Renal cortex interstitium (tissue), 15 donors: ENCODE measurements at places on chromosomes 2 and 18. TPM values are rescaled to one million over a fixed set of nuclear protein-coding genes. Genes with fewer than 3 reads are reported as not detected.

Gene AKAIN1
- not detected for polyA plus RNA-seq

DNA sequence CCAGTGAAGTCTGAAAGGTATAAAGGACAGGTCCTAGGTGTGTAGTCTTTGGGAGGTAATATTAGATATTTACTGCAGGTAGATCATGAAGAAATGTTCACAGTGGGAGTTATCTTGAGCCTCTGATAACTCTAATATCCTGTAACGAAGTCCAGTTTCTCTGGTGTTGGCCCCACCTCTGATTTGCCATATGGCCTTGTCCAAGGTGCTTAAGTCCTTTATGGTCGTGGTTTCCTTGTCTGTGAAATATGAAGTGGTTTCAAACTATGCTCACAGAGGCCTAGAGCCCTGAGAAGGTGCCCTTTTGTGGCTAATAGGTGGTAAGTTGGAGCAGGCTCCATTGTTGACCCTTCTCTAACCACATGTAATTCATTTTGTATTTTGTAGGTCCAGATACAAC is 190.7 kb downstream of the ICOS start:
- DNase-seq = no peak

- no peak for DNase-seq
Observed at GRCh38 chr2:25787020-25787419, 91.3 kb downstream of the ASXL2 start.

DNA sequence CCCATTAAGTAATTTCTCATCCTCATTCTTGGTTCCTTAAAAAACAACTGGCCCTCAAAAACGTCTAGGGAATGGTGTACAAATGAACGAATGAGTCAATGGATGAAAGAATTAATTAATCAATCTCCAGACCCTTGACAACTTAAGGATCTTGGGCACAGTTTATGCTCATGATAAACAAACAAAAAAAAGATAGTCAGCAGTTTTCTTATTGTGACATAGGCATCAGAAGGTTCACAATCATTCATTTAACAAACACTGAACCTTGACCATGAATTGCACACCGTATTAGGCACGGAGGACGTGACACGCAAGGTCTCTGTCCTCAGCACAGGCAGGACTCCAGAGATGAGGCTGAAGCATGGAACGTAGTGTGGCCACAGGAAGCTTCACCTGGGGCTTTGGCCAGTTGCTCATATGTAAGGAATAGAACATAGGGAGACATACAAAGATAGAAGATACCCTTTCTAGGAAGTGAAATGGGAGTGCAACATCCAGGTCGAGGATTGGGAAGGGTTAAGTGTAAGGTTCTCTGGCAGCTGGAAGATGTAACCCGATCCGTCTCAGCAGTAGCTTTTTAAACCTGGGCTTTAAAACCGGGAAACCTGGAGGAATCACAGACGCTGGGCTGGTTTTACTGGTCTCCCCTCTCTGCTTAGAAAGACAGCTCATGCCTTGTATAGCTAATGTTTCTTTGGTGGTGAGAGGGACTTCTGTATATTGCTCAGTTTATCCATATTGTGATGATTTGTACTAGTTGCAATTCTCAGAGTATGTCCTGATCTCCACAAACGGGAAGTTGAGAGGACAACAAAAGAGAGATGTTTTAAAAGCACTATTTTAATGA is 8.9 kb upstream of the LTBP1 start:
- no peak for DNase-seq
